ENCODE measurements at places on chromosomes 13 and 19.

- DNase-seq = peak; percentile 22
Observed at GRCh38 chr19:29810504-29810871, 1.3 kb upstream of the CCNE1 start.

- DNase-seq = peak; percentile 79
Observed at GRCh38 chr13:45807520-45808099, 43.9 kb downstream of the SIAH3 start.

GRCh38 chr13:95714142-95714832 is 37.3 kb downstream of the DNAJC3 start:
- peak; percentile 20 for DNase-seq

GRCh38 chr13:23025864-23026608 is 154.7 kb upstream of the SGCG start:
- no peak for DNase-seq

DNA sequence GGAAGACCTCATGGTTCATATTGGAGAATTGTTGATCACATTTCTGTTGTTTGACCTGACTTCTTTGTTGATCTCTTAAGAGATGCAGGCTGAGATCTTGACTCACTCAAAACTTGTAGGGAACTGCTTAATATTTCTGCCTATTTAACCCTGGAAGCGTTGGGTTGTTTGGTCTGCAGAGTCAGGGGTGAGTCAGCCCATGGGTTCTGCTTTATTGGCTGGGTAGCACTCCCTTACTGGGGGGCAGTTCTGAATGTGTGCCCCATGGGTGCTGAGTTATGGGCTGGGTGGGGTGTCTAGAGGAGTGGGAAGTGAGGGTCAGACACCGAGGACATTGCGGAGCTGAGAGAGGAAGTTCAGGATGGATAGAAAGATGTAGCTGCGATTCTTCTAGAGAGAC is 87.9 kb downstream of the LRCH1 start:
- peak; percentile 15 for DNase-seq

- no peak for DNase-seq
Observed at GRCh38 chr13:24863748-24864540, 100.0 kb downstream of the RNF17 start.

- DNase-seq = no peak
Observed at GRCh38 chr13:21235174-21235573, 58.7 kb downstream of the MRPL57 start.

DNA sequence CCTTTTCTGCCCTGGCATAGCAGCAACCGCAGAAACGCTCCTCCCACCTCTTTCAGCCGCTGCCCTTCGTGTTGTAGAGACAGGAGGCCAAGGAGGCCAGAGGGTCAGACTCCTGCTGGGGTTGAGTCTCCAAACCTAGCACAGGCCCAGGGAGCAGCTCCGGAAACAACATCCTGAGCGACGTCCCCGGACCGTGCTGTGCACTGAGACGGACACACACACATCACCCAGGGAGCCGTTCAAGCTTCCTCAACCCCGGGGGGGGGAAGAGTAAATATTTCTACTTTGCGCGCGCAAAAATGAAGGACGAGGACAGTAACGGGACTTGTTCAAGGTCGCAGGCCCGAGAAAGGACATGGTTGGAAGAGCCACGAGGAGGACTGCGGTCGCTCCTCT is 657 bp downstream of the ZNF550 start:
- DNase-seq = peak; percentile 8

DNA sequence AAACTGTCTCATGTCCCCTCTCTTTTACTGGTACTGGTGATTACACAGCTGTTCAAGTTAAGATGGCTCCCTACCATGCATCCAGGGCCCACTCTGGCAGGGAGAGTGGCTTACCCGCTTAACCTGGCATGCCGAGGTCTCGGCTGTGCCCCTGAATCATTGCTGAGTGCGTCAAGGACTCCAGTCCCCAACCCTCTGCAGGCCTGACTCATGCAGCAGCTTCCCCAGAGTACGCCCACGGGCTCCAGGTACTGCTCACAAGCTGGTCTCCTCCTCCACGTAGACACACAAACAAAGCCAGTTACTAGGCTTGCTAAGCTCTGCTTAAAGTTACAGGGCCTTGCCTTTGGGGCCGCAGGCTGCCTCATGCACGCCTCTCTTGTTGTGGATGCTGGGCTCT is 447.4 kb downstream of the COG6 start:
- no peak for DNase-seq
